ENCODE measurements at places on chromosomes 2 and 18. TPM values are rescaled to one million over a fixed set of nuclear protein-coding genes. Genes with fewer than 3 reads are reported as not detected.
A peak's percentile ranks its signal among the peaks of the same experiment; 100 is the strongest.

- DNase-seq = no peak
Measured at GRCh38 chr18:24602201-24602600, 141.8 kb downstream of the HRH4 start.

- DNase-seq = no peak
Measured at GRCh38 chr2:185417111-185417510, 321.5 kb upstream of the FSIP2 start.

DNA sequence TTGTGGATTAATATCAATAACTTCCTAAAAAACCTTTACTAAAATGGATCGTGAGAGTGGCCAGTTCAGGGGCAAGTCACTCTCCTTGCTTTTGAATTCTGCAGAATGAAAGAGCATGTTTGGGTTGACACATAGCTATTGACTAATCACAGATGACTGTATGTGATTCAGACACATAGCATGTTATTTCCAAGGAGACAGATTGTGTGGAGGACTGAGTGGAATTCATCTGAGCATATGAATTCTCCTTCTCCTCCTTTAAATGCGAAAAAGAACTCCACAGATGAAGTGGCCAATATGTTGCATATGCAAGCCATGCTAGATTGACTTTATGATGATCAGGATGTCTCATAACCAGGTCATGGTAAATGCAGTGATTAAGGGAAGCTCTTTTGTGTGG lies 249.4 kb upstream of the FAM98A start:
- no peak for DNase-seq

GRCh38 chr2:56739413-56739812 lies 555.6 kb downstream of the CCDC85A start:
- DNase-seq = no peak

- no peak for DNase-seq
Measured at GRCh38 chr2:69549421-69549820, 94.1 kb downstream of the AAK1 start.

DNA sequence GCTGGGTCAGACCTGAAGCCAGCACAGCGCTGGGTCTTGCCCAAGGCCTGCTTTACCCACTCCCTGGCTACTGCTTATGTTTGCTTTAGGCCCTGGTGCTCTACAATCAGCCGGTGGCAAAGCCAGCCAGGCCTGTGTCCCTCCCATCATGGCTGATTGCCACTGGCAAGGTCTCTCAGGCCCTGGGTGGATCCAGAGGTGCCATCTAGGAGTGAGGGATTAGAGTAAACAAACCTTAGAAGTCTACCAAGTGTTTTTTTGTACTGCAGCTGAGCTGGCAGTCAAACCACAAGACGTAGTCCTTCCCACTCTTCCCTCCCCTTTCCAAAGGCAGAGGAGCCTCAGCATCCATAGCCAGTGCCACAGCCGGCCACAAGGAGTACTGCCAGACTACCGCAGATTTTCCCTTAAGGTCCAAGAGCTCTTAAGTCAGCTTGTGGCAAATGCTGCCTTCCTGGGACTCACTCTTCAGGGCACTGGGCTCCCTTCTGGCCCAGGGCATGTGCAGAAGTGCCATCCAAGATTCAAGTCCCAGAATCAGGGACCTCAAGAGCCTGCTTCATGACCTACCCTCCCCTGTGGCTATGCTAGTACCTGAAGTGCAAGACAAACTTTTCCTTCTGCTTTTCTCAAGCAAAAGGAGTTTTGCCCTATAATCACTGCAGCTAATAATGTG lies 20.0 kb downstream of the IL1RL2 start:
- no peak for DNase-seq

- no peak for DNase-seq
Measured at GRCh38 chr2:216369821-216370220, 2.5 kb downstream of the MARCHF4 start.

- DNase-seq = no peak
Measured at GRCh38 chr2:238139196-238140039, 950 bp downstream of the KLHL30 start.

DNA sequence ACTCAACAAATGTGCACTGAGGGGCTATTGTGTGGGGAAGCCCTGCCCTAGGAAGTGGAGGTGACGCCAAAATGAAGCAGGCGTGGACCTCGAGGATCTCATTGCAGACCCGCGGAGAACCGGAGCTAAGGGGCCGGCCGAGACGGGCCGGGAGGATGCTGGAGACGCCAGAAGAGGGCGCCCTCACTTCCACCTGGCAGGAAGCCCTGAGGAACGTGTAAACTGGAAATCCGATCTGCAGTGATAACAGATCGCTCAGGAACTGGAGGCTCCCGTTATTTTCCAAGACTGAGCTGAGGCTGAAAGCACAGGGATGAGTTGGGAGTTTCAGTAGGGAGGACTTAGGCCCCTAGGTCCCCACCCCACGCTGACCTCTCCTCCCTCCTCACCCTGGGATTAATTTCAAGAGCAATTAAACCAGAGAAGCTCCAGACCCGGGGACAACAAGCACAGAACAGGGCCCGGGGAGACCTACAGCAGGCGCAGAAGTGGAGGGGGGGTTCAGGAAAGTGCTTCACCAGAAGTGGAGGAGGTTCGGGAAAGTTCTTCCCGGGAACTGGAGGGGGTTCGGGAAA lies 7.7 kb upstream of the COL6A3 start:
- peak; percentile 72 for DNase-seq

DNA sequence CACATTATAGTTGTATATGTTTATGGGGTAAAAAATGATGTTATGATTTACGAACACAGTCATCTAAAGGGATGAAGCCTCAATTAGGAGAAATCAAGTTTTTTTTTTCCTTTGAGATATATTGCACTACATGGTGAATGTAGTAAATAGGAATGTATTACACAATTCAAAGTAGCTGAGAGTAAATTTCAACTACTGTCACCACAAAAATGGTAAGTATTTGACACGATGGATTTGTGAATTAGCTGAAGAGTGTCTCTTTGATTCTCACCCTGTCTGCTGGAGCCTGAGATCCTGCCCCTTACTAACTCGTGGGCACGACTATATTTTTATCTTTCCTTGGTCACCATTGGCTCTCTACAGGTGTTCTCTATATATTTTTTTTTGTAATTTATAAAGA lies 540.4 kb upstream of the DSEL start:
- no peak for DNase-seq

DNA sequence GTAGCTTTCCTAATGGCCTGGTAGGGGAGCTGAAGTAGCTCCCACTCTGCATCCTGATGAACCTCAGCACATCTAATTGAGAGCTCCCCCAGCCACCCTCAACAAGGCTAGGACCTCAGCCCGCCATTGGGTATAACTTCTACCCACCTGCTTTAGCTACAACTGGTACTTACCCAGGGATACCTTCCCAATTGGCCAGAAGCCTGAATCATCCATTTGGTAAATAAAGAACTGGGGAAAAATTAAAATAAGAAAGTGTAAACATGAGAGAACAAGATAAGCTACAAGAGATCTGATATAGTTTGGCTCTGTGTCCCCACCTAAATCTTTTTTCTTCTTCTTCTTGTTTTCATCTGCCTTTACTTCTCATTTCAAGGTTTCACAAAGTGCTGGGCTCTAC lies 372.0 kb downstream of the CMPK2 start:
- DNase-seq = no peak

DNA sequence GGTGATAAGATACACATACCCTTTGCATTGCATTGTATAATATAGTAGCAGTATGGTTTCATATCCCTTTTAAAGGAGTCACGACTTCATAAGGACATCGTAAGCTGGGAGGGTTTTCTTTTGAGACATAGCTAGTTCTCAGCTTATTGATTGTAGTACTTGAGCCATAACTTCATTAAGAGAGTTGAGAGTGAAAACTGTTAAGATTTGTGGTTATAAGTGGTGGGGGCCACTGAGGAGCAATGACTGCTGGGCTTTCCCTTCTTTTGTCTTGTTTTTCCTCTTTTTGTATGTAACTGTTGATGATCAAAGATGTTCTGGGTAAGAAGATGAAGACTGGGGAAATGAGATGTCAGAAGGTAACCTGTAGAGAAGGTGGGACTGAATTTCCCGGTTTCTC lies 11.0 kb downstream of the EIF5B start:
- DNase-seq = no peak

- DNase-seq = no peak
Measured at GRCh38 chr2:48515513-48515985, 14.4 kb upstream of the STON1 start.

GRCh38 chr2:215522237-215522636 lies 86.4 kb upstream of the FN1 start:
- DNase-seq = no peak

DNA sequence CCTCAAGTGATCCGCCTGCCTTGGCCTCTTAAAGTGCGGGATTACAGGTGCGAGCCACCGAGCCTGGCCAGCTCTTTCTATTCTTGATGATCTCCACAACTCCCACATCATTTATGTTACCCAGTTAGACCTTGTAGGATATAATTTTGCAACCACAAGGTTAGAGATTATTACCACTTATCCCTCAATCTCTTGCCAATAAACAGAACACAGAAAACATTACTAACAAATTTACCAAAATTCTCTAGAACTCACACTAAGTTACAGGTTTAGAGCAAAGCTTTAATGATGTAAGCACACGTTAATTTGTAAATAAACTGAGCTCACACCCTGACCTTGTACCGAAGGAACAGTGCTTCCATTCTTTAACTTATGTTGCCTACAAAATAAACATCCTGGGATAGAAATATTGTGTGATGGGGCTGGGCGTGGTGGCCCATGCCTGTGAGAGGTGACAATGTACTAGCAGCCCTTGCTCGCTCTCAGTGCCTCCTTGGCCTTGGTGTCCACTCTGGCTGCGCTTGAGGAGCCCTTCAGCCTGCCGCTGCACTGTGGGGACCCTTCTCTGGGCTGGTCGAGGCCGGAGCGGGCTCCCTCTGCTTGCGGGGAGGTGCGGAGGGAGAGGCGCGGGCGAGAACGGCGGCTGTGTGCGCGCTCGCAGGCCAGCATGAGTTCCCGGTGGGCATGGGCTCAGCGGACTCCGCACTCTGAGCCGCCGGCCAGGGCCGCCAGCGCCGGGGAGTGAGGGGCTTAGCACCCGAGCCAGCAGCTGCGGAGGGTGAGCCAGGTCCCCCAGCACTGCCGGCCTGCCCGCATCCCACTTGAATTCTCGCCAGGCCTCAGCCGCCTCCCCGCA lies 42.1 kb upstream of the ITSN2 start:
- no peak for DNase-seq

DNA sequence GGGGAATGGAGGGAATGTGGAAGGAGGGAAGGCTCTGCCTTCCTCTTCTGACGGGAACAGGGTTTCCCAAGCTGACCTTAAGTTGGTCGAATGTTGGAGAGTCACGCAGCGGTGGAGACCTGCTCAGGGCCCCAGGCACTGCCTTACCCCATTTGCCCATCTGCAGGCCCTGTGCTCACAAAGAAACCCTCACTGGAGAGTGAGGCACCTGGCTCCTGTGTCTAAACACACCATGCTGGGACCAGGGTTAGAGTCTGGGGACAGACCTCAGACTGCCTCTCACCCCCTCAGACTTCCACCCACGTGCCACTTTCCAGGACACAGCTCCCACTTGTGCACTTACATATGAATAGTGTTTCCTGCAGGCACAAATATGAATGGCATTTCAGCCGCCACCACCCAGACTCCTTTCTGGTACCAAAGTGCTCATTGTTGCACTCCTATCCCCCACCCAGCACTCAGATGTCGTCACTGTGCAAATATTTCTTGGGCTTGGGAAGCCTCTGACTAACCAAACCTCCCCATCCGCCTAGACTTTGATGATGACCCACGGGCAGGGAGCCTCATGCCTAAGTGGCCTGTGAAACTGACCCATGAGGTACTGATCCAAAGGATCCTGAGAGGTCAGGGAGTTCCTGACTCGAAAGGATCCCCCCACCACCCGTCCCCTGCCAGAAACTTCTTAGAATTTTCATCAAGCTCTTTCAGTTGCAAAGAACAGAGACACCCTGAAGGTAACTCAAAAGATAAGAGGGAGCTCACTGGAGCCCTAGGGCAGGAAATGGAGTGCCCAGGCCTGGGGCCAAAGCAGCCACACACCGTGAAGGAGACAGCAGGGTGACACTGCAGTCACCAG lies 78.3 kb downstream of the STPG4 start:
- DNase-seq = no peak

The UGT1A5 gene
- not detected for total RNA-seq

The ITGB6 gene
- total RNA-seq = not detected

The INHA gene
- 0.50 TPM for total RNA-seq

The IHH gene
- not detected for total RNA-seq
